Mesenchymal stem cell (in vitro differentiated cells and primary cell): ENCODE measurements at places on chromosomes 13 and 19.
A peak's percentile ranks its signal among the peaks of the same experiment; 100 is the strongest.

DNA sequence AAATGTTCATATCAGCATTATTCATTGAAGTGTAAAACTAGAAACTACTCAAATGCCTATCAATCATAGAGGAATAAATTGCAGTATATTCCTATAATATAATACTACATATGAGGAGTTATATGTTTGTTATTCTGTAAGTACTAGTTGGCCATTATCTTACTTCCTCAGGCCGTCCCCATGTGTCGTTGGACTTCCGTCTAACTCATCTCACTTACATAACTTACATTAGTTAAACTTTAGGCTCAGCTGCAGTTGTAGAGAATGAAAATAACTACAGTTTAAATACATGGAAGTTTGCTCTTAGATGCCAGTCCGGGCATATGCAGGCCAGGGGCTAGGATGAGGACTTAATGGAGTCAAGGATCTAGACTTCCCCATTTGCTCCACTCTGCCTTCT lies 8.6 kb upstream of the EPSTI1 start:
- no peaks in the 10 kb centered on the region for H3K4me1 ChIP-seq
- no peak overlapping the region for H3K4me3 ChIP-seq
- H3K27ac ChIP-seq, result no peak overlapping the region
- DNase-seq, result no peak

- H3K36me3 ChIP-seq, result peaks cover 16% of the 10 kb centered on the region
- peak; percentile 47 for DNase-seq
- H3K4me3 ChIP-seq, result peak overlapping the region; percentile 97
Observed at GRCh38 chr19:45403781-45404556, 900 bp downstream of the PPP1R13L start.

DNA sequence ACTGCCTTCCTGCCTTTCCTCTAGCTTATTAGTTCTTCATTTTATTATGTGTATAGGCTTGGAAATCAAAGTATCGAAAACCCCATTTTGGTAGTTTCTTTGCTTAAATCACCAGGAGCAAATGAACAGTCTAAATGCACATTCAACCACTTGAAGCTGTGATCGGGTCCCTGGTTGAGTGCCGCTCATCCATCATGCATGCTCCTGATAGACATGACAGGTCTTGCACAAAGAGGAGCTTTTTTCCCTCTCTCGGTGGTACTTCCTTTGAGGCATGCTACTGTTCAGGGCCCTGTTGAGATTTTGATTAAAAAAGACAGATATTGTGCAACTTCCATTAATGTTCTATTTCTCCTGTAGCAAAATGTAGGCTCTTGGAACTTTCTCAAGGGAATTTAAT lies 185.8 kb downstream of the OLFM4 start:
- H3K27me3 ChIP-seq, result no peaks in the 10 kb centered on the region
- H3K4me3 ChIP-seq, result no peak overlapping the region
- no peaks in the 10 kb centered on the region for H3K4me1 ChIP-seq
- no peak overlapping the region for H3K27ac ChIP-seq

DNA sequence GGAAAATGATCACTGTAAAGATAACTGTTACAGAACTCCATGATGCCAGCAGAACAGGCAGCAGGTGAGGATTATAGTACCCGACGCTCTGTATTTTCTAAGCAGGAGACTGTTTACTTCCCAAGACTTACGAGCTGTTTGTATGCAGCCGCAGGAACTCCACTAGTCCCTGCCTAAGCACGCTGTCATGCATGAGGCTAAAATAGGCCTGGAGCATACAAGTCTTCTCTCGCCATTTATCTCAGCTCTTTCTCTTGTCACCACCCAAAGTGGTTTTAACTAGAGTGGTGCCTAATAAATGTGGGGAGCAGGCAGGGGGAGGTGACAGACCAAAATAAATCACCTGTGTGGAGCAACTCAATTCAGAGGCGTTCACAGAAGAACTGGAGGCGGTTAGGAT lies 175.8 kb downstream of the TDRD3 start:
- H3K27me3 ChIP-seq, result peaks cover 17% of the 10 kb centered on the region
- peaks cover 6% of the 10 kb centered on the region for H3K36me3 ChIP-seq
- no peak overlapping the region for H3K4me3 ChIP-seq
- peaks cover 4% of the 10 kb centered on the region for H3K4me1 ChIP-seq
- H3K27ac ChIP-seq, result peak overlapping the region; percentile 73

DNA sequence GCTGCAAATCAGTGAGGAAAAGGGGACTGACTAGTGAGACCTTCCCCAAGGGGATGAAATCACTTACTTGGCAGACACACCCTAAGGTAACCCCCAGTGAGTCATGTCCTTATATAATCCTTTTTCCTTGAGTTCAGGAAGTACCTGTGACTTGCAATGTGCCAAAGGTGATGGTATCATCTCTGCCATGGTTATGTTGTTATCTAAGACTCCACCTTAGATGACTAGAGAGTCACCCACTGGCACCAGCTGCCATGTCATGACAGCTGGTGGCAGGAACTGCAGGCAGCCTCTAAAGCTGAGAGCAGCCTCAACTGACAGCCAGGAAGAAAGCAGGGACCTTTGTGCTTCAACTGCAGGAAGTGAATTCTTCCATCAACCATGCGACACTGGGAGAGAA lies 12.5 kb downstream of the PBX4 start:
- no peak overlapping the region for H3K4me3 ChIP-seq
- no peaks in the 10 kb centered on the region for H3K27me3 ChIP-seq
- DNase-seq, result no peak
- no peaks in the 10 kb centered on the region for H3K36me3 ChIP-seq
- H3K4me1 ChIP-seq, result peaks cover 3% of the 10 kb centered on the region
